CD4-positive, alpha-beta T cell treated with Interferon alpha-2 for 1 hour (primary cell): ENCODE measurements at places on chromosomes 2 and 18.

GRCh38 chr2:6525475-6525964 lies 340.2 kb downstream of the CMPK2 start:
- no peak for DNase-seq

DNA sequence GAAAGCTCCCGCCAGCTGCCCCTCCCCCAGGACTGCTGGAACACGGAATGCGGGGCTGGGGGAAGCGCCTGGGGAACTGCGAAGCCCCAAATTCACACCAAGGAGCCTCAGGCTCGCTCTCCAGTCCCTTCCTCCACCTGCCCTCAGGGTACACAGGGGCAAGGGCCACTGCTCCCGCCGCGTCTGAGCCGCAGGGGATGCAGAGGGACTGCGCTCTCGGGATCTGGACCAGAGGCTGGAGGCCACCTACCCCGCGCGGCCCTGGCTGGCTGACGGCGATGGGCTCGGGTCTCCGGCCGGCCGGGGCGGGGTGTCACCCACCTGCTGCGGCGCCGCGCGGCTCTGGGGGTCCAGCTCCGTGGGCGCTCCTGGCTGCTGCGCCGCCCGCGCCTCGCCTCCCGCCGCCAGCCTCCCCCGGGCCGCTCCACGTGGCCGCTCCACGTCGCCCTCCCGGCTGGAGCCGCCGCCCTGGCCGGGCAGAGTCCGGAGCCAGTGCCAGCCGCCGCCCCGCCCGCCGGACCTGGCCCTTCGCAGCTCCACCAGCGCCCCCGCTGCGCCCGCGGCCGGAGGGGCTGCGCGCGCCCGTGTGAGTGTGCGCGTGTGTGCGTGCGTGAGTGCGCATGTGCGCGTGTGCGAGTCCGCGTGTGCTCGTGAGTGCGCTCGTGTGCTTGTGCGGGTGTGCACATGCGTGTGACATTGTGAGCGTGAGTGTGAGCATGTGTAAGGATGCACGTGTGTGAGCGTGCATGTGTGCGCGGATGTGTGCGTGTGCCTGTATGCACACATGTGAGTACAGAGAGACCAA lies at the start of gene CGREF1:
Gene CGREF1, minus strand, starts transcription at position 604 of the 805 bp plus-strand sequence. CDS start 14,762 bp downstream, outside the sequence.
- DNase-seq, result no peak

DNA sequence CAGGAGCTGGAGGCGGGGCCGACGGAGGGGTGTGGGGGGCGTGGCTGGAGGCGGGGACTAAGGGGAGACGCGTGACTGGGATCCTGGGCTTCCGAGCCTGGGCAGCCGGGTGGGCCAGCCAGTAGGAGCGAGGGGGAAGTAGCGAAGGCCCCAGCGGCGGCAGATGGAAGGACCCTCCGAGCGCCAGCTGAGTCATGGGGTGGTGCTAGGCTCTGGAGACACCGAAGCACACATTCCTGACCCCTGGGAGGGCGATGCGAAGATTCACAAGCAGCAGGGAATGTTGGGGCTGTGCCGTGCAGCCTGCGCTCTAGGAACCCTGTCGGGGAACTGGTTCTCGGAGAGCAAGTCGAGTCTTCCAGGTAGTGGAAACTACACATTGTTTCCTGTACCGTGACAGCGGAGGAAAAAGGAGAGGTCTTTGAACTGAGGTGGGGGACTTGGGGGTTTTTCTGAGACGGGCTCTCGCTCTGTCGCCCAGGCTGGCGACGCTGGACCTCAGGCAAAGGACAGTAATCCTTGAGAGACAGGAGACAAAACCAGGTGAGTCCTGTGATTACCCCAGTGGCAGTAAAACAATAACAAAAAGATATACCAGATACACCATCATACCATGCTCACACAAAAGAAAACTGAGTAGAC lies 650 bp upstream of the AFG3L2 start:
- DNase-seq, result no peak

DNA sequence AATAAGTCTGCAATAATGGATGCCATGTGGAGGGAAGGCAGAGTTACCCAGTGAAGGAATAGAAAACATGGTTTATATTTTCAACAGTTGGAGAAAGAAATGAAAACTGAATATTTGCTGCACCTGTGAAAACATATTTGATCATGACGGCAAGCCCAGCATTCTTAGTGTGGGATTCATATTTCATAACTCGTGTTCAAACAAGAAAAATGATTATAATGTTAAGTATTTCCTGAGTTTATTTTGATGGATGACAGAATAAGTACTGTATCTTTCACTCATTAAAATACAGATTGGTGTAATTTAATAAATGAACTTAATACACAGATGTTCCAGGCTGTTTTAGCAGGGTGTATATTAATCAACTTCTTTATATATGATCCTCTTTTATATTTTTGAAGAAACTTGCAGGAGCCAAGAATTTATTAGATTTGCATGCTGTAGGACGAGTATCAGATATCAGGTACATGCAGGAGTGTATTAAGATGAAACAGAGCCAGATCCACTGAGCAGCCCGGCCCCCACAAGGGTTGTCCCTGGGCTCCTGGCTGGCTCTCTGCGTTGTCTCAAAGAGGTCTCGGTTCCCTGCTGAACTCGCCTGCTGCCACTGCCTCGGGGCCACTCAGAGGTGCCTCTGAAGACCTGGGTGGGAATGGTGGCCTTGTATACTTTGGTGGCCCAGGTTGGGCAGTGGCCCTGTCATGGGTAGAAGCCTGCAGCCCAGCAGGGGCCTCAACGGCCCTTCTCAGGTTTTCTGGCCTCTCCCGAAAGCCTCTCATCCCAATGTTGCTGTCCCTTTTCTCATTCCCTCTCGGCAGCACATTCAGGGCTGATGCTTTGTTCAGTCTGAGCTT lies 95.0 kb upstream of the LDAH start:
- DNase-seq, result no peak

DNA sequence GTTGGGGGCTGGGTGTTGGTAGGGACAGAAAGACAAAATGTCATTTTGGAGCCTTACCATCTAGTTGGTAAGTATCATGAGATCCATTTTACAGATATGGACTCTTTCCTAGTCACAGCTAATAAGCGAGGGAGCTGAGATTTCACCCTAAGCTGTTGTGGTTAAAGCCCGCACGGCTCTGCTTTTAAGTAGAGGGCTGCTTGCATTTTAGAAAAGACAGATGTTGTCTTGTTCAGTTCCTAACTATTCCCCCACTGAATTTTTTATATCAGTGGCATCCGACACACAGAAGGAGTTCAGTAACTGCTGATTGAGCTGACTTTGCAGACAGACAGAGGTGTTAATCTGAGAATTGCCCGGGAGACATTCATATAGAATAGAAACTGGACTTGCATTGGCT lies 3.7 kb downstream of the QPCT start:
- DNase-seq, result no peak
